Activated effector memory CD4-positive, alpha-beta T cell treated with Interleukin-2 at 50 U/mL for 16 hours (primary cell): ENCODE measurements at places on chromosomes 3 and 15.

GRCh38 chr3:69819282-69819681, 80.0 kb downstream of the MITF start:
- DNase-seq: no peak

GRCh38 chr3:46209746-46210470, 1.8 kb upstream of the CCR1 start:
- no peak for DNase-seq

DNA sequence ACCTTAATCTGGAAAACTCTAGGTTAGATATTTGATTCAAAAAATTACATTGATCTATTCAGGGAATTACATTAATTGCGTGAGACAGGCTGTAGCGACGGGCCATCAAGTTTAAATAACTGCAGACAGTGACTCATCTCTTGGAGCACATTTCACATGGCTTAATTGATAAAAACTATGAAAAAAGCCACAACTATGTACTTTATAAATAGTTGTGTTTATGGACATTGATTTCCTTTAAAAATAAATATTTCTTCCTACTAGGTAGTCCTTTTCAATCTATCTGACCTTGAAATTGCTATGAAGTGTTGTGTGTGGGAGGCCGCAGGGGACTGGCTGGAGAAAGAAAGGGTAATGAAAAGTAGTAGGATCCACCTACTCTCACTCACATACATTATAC, 157.8 kb downstream of the IL1RAP start:
- DNase-seq: no peak

GRCh38 chr15:74175271-74176191, 2.0 kb downstream of the ISLR start:
- no peak for DNase-seq

DNA sequence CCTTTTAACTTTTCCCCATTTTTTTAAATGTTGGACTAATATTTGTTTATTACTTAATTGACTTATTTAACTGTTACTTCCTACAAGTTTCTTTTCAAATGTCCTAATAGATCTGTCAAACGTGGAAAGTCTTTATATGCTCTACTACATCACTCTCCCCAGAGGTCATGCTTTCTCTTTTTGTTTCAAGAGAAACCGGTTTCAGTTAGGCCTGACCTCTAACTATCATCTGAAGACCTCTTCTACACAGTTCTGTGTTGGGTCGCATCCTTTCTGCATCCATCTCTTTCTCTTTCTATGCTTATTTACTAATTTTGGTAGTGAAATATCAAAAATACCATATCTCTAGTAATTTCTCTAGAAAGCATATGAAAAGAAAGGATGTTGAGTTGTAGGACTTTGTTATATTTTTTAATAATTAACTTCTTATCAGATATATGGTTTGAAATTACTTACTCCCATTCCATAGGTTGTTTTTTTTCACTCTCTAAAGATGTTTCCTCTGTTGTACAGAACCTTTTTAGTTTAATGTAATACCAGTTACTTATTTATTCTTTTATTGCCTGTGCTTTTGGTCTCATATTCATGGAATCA, 781.2 kb upstream of the ARPP21 start:
- DNase-seq: no peak

GRCh38 chr15:85607842-85608241, 186.9 kb downstream of the KLHL25 start:
- DNase-seq: no peak

DNA sequence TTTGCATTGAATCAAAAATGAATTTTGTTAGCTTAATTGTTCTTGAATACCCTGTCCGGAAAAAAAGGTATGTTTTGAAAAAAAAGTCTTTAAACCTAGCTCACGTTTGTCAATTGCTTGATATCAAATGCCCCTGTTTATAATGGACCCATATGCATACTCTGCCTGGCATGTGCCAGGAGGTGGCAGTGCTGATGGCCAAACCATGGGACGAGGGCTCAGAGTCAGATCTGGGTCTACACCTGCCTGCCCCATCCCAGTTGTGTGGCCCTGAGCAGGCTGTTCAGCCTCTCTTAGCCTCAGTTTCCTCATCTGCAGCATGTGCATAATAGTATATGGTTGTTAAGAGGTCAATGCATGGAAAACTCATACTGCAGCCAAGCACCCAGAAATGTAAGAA, 38.8 kb downstream of the PRKCD start:
- no peak for DNase-seq

DNA sequence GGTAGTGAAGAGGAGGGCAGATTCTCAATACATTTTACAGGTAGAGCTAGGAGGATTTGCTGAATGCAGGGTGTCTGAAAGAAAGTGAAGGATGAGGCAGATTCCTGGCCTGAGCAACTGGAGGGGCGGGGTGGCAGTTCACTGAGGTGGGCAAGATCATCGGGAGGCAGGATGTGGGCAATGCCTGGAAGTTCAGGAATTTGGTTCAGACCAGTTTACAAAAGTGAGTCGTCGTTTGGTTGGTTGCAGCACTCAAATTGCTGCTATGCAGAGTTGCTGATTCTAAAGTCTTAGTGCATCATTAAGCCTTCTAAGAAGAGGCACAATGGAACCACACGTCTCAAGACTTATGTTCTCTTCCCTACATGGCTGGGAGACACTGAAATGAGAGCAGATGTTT, 134.0 kb downstream of the MFSD1 start:
- DNase-seq: no peak

GRCh38 chr15:87792250-87793040, 464.1 kb downstream of the NTRK3 start:
- no peak for DNase-seq

GRCh38 chr3:169563775-169564059, 99.8 kb downstream of the MECOM start:
- DNase-seq: no peak

GRCh38 chr15:62344806-62345539, 179.9 kb upstream of the C2CD4B start:
- DNase-seq: peak; percentile 35

DNA sequence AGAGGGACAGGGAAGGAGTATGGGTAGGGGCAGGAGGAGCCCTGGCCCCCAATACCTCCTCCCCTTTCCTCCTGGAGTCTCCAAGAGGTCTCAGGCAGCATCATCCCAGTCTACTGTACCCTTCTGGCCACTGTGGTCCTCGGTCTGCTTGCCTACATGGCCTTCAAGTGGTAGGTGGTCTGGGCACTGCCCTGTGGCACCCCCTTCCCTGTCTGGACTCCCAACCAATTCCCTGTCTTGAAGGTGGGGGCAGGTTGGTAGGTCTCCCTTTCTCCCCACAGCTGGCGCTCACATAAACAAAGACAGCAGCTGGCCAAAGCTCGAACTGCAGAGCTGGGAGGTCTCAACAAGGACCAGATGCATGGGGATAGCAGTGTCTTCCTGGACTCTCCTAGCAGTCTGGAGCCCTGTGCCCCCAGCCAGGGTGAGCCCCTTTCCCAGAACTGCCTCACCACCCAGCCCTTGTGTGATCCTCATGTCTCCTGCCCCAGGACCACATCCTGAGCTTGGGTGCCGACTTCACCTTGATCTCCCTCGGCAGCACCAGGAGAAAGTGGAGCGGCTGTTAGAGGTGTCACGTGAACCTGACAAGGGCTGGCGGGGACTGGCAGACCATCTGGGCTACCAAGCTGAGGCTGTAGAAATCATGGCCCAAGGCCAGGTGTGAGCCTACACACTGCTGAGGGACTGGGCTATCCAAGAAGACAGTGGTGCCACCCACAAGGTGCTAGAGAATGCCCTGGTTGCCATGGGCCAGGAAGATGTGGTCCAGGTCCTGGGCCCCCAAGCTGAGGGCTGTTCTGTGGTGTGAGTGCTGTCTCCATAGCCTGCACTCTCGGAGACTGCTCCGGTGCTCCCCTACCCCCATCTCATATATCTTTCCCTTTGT, 33.1 kb downstream of the NBEAL2 start:
- no peak for DNase-seq

GRCh38 chr3:47001731-47002170, 22.3 kb downstream of the NBEAL2 start:
- no peak for DNase-seq

- no peak for DNase-seq
Observed at GRCh38 chr15:19973718-19974117, 567.9 kb downstream of the GOLGA6L6 start.

DNA sequence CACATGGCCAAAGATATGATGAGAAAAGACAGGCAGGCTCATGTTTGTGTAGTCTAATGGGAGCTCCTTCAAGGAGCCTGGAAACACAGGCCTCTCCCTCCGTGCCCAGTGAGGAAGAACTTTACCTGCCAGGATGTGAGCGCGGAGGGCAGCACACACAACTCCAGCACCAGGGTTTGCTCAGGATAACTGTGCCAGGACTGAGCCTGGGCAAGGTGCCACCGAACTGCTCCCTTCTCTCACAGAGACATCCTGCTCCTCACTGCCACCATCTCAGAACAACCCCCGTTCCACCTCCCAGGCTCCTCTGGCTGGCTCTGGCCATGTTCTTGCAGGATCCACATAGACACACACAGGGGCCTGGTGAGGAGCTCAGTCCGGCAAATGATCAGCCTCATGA, 87.4 kb downstream of the NUP210 start:
- no peak for DNase-seq

DNA sequence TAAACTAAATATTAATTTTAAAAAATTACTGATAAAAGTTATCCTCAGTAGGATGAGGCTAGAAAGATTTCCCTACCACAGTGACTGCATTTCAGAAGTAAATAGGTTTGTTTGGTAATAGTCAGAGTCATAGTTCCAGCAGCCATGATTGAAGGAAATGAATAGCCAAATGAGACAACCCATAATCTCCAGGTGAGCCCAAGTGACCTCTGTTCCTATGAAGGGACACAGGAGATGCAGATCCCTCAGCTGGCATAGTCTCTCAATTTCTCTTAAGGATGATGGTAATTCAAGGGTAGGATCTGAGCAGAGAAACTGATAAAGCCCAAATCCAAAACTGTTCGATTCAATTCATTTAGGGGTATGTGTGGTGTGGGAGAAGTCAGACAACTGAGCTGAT, 461.8 kb downstream of the RAP2B start:
- no peak for DNase-seq

DNA sequence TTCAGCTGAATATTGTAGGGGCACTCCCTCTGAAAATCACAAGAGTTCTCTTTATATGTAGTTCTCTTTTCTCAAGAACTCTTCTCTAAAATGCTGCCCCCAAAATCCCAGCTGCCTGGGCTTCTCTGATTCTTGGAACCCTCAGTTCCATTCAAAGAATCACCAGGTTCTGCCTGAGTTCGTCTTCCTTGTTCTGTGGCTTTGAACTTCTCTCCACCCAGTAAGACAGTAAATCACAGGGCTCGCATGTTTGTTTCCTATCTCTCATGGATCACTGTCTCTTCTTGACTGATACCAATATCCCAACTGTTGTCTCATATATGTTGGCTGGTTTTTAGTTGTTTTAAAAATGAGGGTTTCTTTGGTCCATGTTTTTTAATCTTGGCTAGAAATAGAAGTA, 359.5 kb upstream of the CBLB start:
- DNase-seq: no peak

DNA sequence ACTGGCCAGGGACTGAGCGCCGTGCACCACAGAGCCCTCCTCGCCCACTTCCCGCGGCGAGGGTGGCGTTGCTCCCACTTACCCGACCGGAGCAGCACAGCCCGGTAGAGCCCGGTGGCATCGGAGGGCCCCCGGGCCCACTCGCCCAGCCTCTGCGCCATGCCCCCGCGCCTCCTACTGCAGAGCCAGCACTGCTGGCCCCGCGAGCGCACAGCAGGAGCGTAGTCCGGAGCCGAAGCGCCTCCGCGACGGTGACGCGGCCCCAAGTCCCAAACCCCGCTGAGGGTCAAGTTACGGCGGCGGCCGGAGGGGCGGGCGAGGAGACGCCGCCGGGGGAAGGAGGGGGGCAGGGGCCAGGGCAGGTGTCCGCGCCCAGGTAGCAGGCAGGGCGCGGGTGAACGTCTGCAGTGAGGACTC, 9.6 kb upstream of the FAM107A start:
- DNase-seq: no peak
